Endothelial cell of umbilical vein (primary cell): ENCODE measurements at places on chromosomes 1 and 21. TPM values are rescaled to one million over a fixed set of nuclear protein-coding genes. Genes with fewer than 3 reads are reported as not detected.

DNA sequence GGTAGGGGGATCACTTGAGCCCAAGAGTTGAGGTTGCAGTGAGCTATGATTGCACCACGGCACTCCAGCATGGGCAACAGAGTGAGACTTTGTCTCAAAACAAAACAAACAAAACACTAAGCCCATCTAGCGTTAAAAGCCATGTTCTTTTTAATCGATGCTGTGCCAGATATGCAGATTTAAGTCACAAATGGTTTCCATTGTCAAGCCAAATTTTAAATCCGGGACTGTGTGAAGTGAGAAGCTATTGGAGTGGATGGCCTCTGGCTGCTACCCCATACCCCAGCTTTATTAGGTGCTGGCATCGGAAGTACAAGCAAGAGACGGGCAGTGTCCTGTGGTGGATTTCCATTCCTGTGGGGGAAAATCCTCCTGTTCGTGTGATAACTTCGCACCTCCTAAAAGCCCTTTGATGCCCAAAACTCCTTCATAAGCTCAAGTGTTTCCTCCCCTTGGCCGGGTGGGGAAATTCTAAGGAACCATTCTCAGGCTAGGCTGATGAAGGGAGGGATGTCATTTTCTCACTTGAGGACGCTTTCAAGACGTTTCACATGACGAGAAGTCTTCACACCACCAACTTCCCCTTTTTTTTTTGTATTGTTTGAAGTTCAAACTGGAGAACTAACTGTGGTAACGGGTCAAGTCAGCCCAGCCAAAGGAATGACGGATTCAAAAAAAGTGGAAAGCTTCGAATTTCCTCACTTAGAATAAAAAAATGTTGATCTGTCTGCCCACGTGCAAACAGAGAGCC is 140.8 kb downstream of the KAZN start:
- no peak for DNase-seq

DNA sequence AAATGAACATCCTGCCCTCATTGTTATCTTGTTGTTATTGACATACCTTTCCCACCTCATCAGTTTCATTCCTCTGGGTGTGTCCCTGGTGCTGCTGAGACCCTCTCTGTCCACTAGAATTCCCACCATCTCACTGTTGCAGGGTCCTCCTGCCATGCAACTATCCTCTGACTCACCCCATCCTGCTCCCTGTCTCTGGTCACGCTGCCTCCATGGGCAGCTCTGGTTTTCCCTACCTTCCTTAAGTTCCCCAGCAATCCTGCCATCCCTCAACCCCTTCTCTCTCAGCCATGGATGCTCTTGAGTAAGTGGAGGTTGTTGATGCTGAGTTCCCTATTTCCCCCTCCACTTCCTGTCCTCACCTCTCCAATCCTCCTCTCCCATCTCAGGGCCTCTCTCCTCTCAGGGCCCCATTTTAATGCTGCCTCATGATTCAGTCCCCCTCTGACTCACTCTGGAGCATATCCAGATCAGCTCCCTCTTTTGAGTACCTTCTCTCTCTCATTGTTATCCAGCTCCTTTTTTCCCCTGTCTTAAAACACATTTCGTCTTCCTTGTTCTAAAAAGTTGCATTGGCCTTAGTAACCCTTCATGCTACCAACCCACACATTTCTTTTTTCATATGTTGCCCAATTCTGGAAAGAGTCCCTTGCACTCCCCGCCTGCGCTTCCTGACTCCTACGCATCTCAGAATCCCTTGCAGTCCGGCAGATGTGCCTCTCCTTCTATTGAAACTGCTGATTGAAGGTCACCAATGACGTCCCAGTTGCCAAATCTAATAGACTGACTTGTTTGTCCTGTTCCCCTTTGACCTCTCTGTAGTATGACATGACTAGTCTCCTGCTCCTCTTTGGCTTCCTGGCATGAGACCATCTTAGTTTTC is 92.0 kb downstream of the CNIH3 start:
- no peak for DNase-seq

The ACTL8 gene
- not detected in 2 replicates for total RNA-seq

- peak; percentile 60 for DNase-seq
Measured at GRCh38 chr1:186155594-186155993, 219.5 kb downstream of the TPR start.

The SPATA45 gene
- not detected in 2 replicates for total RNA-seq

The ANKRD34A gene
- total RNA-seq = 0.24 and 0.60 TPM in 2 replicates

GRCh38 chr1:110541906-110542395 is 23.0 kb upstream of the KCNA10 start:
- no peak for DNase-seq

GRCh38 chr1:163720294-163720693 is 398.5 kb downstream of the NUF2 start:
- no peak for DNase-seq

DNA sequence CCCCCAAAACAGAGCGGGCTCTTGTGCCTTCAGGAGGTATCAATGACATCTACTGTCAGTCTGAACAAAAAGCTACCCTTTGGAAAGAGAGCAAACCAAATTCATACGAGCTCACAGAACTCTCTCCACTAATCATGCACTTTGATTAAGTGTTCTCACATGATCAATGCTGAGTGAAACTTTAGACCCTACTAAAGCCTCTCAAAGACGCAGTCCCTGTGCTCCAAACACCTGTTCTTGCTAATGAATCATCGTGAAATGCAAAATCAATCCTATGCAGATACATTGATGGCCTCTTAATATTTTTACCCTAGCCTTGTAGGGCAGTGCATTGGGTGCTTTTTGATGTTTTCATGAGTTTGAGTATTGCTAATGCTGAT is 113.4 kb downstream of the ZBTB18 start:
- no peak for DNase-seq

- DNase-seq = no peak
Measured at GRCh38 chr1:170307426-170307825, 161.7 kb downstream of the NTMT2 start.

- DNase-seq = no peak
Measured at GRCh38 chr1:37317870-37318467, 156.4 kb upstream of the ZC3H12A start.

DNA sequence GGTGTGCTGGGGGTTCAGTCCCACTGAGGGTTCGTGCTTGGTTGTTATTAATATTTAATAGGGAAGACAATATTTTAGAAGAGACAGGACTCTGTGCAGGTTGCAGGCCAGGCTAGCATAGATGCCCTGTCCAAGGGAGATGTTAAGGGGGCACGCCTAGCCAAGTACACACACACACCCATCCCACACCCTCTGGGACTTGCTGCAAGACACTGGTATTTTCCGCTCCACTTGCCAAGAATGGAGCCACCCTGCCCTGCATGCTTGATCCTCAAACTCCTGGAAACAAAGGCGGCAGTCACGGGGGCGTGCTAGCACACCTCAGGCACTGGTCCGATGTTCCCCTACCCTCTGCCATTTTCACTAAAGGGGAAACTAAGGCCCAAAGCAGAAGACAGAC is 99.1 kb downstream of the MRPL37 start:
- no peak for DNase-seq
